Fibroblast of the aortic adventitia (primary cell): ENCODE measurements at places on chromosomes 2 and 18. TPM values are rescaled to one million over a fixed set of nuclear protein-coding genes. Genes with fewer than 3 reads are reported as not detected.
A peak's percentile ranks its signal among the peaks of the same experiment; 100 is the strongest.

DNA sequence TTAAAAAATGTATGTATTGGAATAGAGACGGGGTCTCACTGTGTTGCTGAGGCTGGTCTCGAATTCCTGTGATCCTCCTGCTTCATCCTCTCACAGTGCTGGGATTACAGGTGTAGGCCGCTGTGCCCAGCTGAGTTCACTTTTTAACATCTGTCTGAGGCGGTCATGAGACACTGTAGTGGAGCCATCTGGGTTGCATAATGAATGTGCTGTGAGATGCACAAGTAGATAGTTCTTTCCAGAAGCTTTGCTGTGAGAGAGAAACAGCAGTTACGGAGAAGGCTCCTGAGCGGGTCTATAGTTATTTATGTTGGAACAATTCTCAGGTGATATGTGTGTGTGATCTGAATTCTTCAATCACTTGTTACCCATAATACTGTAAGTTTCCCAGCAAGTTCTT, 3.1 kb downstream of the RMC1 start:
- DNase-seq: no peak

- peak; percentile 80 for DNase-seq
Measured at GRCh38 chr2:68420254-68420910, 46.7 kb downstream of the FBXO48 start.

GRCh38 chr2:39511605-39512433, 74.7 kb upstream of the MAP4K3 start:
- DNase-seq: peak; percentile 74

DNA sequence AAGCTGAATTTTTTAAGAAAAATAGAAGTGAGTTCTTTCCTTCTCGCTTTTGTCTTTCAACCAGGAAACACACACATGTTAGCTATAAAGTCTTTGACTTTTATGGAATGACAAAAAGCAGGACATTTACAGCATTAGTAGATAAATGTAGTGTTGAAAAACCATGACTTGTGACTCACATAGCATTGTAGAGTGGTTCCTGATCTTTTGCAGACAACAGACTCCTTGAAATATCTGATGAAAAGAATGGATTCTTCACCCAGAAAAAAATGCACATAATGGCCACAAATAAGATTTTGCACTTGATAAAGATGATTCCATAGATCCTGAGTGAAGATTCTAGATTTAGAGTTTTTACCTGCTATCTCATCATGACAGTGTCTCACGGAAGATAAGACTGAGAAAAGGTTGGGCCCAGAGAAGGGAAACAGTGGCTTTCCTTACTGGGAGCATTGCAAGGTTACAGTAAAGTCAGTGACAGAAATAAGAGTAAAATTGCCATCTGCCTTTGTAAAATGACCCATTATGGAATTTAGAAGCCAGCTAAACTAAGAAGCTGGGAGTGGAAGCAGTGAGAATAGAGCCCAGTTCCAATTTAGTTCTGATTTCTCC, 14.0 kb downstream of the SMARCAL1 start:
- DNase-seq: peak; percentile 38

DNA sequence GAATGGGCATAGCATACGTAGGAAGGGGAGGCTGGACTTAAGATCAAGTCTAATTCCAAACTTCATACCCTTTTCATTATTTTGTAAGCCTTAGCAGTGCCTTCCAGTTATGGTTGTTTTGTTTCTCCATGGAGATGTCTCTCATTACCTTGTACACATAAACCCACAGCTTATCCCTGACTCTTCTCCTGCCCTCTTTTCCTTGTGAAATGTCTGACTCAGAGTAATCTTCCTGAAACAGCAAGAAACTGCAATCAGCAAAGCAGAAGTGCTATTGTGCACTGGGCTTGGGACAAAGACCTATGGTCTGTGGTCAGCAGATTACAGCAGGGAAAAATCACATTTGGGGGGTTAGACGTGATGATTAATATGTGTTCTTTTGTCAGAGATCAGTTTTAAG, 176.7 kb downstream of the IKZF2 start:
- peak; percentile 66 for DNase-seq

DNA sequence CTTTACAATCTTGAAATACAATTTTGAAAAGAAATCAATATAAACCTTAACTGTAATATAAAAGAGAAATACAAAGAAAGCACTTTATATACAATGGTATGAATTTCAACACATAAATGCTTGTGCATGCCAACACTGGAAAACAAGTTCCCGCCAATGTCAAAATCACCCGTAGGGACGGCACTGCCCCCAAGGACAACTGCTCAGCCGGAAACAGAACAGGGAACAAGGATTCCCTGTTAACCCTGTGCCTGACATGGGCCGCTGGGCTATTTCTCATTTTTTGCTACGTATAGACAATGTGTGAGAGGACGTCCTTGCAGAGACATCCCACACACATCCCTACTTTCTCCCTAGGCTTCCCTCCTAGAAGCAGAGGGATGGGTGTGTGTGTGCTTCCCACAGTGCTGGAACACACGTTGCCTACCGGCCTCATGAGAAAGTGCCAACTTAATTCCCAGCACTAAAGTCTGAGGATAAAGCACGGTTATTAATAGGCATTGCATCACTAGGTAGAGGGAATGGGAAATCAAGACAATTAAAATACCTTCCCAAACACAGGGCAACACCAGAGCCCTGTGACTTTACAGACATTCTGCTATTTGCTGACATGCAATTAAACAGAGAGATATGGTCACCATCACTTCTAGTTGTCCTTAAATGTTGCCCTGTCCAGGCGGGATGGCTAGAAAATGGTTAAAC, 14.4 kb downstream of the AFG3L2 start:
- DNase-seq: peak; percentile 26

DNA sequence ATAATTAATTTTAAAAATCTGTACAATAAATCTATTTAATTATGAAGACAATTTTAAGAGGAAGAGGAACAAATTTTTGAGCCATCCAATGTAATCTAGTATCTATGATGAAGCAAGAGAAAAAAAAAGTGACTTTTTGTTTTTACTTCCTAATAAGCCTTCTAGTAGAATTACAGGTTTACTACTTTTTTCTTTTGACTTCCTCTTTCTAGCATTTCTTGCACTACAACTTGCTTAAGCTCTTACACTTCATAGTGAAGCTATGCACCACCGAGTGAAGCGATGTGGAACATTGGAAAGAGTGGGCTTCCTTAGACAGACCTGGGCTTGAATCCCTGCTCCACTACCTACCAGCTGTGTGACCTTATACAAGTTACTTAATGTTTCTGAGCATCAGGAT, 2.1 kb downstream of the SERPINB2 start:
- no peak for DNase-seq

GRCh38 chr2:239498576-239498975, 97.8 kb upstream of the HDAC4 start:
- no peak for DNase-seq

GRCh38 chr2:104420953-104421352, 433.0 kb upstream of the POU3F3 start:
- no peak for DNase-seq

DNA sequence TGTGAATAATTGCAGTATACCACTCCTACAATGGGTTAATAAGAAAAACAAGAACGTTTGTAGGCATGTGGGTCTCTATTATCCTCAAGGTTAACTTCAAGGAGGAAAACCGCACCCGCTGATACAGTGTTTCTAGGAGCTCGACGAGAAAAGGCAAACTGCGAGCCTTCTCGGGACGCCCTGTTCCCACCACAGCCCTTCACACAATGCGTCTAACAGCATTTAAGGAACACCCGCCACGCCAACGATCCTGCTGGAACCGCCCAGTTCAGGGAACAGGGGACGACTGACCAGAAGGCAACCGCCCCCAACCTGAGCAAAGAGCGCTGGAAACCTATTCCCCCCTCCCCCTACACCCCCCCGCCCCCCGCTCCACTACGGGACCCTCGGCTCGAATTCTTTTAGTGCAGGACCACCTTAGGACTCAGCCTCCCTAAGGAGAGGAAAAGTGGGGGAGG, 710 bp upstream of the TMSB10 start:
- DNase-seq: peak; percentile 58

DNA sequence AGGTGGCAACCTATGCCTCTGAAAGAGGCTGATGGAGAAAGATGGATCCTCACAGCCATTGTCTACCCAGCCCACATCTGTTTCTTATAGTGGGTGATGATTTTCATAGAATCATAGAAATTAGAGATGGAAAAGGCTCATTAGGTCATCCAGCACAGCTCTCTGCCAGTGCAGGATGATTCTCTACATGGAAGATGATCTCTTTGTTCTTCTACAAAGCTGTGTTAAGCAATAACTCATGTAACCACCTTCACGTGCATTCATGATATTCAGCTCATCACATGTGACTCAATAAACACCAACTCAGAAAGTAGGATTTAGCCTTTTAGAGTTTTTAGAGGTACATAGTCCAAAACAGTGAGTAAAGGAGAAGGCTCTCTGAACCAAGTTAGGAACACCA, 539.4 kb upstream of the ID2 start:
- DNase-seq: no peak

GRCh38 chr18:23138471-23138870, 3.2 kb downstream of the CABLES1 start:
- no peak for DNase-seq

- DNase-seq: peak; percentile 61
Measured at GRCh38 chr2:200812122-200813022, 662 bp downstream of the BZW1 start.

DNA sequence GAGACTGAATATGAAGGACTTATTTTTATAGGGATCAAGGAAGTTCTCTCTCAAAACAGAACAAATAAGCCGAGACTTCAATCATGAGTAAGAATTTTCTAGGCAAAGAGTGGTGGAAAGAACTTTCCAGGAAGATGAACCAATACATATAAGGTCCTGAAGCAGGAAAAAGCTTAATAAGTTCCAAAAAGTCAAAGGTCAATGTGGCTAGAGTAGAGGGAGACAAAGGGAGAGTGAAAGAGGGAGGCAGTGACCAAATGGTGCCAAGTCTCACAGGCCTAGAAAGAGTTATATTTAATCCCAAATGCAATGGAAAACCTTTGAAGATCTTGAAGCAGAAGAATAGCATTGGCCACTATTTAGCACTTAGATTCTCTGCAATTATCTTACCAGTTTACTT, 56.0 kb downstream of the PDE11A start:
- DNase-seq: no peak

DNA sequence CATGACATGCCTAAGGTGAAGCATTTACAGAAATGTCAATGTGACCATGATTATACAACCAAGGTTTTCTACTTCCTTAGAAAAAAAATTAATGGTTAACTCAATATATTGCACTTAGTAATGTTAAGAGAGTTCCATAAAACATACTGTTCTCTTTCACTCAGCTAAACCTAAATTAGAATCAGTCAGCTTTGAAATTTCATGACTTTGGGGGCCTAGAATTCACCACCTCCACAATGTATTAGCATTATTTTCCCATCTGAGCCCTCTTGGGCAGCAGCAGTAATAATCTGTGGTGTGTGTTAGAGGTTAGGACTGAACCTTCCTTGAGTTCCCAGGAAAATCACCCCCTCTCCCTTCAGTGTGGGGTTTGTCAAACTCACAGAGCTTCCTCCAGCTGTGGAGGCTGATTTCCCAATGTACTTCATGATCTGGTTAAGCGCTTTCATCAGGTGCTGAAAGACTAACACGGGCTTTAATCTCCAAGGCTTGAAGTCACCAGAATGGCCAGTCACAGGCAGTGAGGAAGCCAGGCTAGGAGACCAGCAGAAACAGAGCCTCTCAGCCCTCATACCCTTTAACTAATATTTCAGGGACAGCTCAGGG, 7.1 kb upstream of the UPP2 start:
- no peak for DNase-seq

GRCh38 chr2:41717839-41718238, 330.0 kb upstream of the PKDCC start:
- no peak for DNase-seq

The OTOS gene
- total RNA-seq: not detected in 2 replicates

The CNRIP1 gene
- total RNA-seq: 40.0 and 46.9 TPM in 2 replicates

The CROCC2 gene
- under 0.01 and 0.41 TPM in 2 replicates for total RNA-seq

The MDH1 gene
- total RNA-seq: 129 and 152 TPM in 2 replicates

The TRPM8 gene
- total RNA-seq: 0.63 TPM in 1 of 2 replicates, not detected in the other

The AGBL5 gene
- total RNA-seq: 17.5 and 25.3 TPM in 2 replicates

The KCNK3 gene
- 2.3 TPM in 1 of 2 replicates, not detected in the other for total RNA-seq

The GPR39 gene
- 0.41 and 12.7 TPM in 2 replicates for total RNA-seq

The FAM161A gene
- total RNA-seq: 7.6 and 8.1 TPM in 2 replicates

The SP9 gene
- total RNA-seq: not detected in 2 replicates

The BMP10 gene
- not detected in 2 replicates for total RNA-seq

The GREB1 gene
- under 0.01 and 1.7 TPM in 2 replicates for total RNA-seq
